ENCODE measurements at places on chromosomes 13 and 19. TPM values are rescaled to one million over a fixed set of nuclear protein-coding genes. Genes with fewer than 3 reads are reported as not detected.

AMH gene
- 2.7 TPM for total RNA-seq

KASH5 gene
- 1.2 TPM for total RNA-seq

ZNF296 gene
- total RNA-seq = 3.1 TPM

VAV1 gene
- 73.4 TPM for total RNA-seq

KHSRP gene
- 363 TPM for total RNA-seq

KCNJ14 gene
- 1.1 TPM for total RNA-seq

POLR2I gene
- total RNA-seq = 97.3 TPM

ARRDC2 gene
- total RNA-seq = 13.5 TPM

DLEU7 gene
- not detected for total RNA-seq

CDC42EP5 gene
- 0.55 TPM for total RNA-seq

SHISA7 gene
- total RNA-seq = not detected

SIGLECL1 gene
- not detected for total RNA-seq

CBY2 gene
- not detected for total RNA-seq

ZNF548 gene
- total RNA-seq = 20.3 TPM

HIF3A gene
- total RNA-seq = not detected

ZBTB45 gene
- total RNA-seq = 10.1 TPM

ZNF8 gene
- total RNA-seq = 4.4 TPM

ACP7 gene
- total RNA-seq = not detected

FSD1 gene
- total RNA-seq = 23.1 TPM

C5AR2 gene
- total RNA-seq = not detected

NANOS3 gene
- total RNA-seq = 1.6 TPM

PPP1R13L gene
- total RNA-seq = 17.8 TPM

PEPD gene
- 37.4 TPM for total RNA-seq

DNAAF3 gene
- 0.53 TPM for total RNA-seq

RGL3 gene
- not detected for total RNA-seq

KLF1 gene
- total RNA-seq = 0.18 TPM

LILRB5 gene
- not detected for total RNA-seq

SIGLEC12 gene
- total RNA-seq = 1.9 TPM

ZNF211 gene
- total RNA-seq = 8.9 TPM

ZNF208 gene
- total RNA-seq = 2.7 TPM

KLK3 gene
- not detected for total RNA-seq

KIRREL2 gene
- 0.93 TPM for total RNA-seq

OR4F17 gene
- not detected for total RNA-seq

SIGLEC6 gene
- not detected for total RNA-seq

TSHZ3 gene
- total RNA-seq = 1.6 TPM

FUT1 gene
- 0.32 TPM for total RNA-seq

AP1M2 gene
- total RNA-seq = not detected

TTC9B gene
- total RNA-seq = not detected

All from activated CD4-positive, alpha-beta T cell treated with anti-CD3 and anti-CD28 coated beads for 36 hours (primary cell).